ENCODE measurements at places on chromosomes 7 and 10.

DNA sequence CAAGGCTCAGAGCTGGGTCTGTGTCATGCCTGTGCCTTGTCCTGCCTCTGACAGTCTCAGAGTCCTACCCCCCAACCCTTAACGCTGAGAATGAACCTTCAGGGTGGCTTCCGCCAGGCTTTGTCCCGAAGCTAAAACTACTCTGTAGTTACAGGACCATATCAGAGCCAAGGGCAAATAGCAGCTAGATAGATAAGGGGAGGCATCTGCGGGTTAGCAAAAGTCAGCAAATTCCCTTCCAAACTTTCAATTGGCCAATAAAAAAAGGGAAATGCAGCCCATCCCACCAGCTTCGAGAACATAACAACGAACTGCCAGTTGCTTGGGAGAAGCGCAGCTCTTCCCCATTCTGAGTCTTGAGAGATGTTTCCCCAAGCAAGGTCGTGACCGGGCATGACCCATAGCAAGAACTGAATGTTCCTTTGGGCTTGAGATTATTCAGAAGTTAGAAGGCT, 17.7 kb downstream of the CCL24 start:
- no peak for DNase-seq

DNA sequence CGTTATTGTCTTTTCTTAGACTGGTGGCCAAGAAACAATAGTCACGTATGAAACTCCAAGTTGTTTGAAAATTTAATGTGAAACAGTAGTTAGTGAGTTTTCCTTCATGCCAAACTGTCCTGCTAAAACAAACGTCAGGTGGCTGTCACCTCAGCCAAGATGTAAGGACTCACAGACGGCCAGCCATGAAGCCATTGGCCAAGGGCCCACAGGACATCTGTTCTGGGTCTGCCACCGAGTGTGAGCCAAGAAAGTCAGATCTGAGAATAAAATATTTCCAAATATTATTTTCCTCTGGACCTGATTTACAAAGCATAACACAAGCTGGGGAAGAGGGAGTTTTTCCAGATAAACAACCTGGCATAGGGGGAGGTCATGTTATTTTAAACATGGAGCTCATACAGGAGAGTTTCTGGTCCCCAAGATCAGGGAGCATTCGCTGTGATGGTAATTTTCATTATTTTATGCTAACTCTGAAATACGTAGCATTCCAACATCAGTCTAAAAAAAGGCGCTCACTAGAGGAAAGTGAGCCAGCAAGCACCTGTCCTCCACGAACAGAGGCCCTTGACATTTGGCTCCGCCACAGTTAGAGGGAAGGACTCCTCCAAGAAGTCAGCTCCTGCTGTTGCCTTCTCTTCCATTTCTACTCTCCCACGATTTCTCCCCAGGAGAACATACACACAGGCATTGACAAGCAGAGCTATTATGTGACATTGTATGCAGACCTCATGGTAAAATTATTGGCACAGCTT, 38.9 kb upstream of the LANCL2 start:
- DNase-seq, result no peak

GRCh38 chr10:8588135-8588534, 533.6 kb downstream of the GATA3 start:
- DNase-seq, result no peak

DNA sequence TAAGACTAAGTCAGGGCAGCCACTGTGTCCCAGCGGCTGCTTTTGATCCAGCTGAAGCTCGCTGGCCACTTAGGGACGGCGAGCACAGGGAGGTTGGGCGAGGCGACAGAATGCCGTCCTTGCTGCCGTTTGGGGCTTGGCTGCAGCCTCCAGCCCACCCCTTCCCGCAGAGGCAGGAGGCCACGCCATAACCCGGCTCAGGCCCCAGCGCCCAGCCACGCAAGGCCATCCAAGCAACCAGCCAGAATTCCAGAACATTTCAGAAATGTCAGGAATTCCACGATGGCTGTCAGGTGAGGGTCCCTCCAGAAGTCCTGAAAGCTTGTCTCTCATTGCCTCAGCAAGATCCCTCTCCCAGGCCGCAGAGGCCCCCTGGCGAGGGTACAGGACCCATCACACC, 479.1 kb upstream of the FOXK1 start:
- no peak for DNase-seq

DNA sequence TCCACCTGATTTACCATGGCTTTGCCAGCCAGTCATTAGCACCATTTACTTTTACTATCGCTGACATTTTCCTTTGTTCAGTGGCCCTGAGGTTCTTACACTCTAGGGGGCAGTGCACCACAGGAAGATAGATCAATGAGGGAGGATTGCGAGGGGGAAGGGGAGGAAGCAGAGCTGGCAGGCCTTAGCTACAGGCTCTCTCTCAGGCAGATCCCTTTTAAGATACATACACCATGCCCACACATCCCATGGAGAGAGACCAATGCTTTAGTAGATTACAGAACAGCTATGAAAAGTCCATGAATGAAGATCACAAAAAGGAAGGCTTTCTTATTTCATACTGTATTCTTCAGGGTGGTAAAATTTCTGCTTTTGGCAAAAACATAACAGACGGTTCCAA, 47.4 kb downstream of the DENND11 start:
- DNase-seq, result peak; percentile 16

- no peak for DNase-seq
Observed at GRCh38 chr7:85972504-85973141, 671.1 kb upstream of the GRM3 start.

GRCh38 chr7:99080679-99081078, 63.2 kb downstream of the SMURF1 start:
- DNase-seq, result no peak

DNA sequence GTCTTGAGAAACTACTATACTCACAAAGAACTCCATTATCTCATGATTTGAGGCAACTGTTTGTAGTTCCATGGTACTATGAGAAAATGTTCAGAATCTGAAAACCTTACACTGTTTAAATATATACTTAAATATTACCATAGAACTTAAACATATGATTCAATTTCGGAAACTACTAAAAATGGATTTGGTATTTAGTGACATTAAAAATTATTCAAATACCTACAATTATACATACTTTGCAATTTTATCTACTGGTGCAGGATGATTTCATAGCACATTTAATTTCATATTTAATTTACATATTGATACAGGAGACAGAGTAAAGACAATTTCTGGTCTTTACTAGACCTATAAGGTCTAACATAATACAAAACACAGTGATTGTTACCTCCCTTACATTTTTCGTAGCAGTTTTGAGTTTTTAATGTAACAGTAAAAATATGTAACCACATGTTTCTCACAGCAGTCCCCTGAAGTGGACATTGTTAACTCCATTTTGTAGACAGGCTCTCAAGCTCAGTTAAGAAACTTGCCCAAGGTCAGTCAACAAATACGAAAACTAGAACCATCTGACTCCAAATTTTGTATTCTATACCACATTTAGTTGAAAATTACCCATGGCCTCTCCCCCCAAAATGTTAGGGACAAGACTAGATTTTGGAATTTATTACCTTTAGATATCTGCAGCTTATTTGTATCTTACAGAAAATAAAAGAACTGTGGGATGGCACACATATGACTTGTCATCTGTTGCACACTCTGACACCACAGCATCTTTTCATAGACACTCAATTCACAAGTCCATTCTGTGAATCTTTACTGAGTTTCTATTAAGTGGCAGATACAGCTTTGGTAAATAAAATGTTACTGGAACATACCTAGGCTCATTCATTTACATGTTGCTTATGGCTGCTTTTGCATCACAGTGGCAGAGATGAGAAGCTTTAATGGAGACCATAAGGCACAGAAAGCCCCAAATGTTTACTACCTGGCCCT, 36.8 kb downstream of the MTPN start:
- DNase-seq, result no peak

- no peak for DNase-seq
Observed at GRCh38 chr7:2639181-2639681, 7.4 kb downstream of the TTYH3 start.
